ENCODE measurements at places on chromosomes 7 and 10. TPM values are rescaled to one million over a fixed set of nuclear protein-coding genes. Genes with fewer than 3 reads are reported as not detected.

Gene OR2A42
- total RNA-seq = not detected

DNA sequence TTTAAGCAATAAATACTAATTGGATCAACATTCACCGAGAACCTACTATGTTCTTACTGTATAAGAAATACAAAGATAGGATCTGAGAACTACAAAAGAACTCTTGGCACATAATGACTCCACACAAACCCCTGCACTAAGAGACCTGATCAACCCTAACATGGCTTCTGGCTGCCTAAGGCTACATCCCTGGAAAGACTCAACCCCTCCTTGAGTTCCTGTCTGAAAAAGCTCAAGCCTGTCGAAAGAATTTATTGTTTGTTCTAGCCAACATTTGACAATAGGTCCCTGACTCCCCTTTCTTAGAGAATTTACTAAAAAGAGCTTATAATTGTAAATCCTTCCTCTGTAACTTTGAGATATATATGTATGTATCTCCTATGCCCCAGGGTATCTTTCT, 125.3 kb upstream of the SGCE start:
- DNase-seq = no peak

Gene CD36
- 1.7 TPM for total RNA-seq

Gene CRTAC1
- 48.3 TPM for total RNA-seq

DNA sequence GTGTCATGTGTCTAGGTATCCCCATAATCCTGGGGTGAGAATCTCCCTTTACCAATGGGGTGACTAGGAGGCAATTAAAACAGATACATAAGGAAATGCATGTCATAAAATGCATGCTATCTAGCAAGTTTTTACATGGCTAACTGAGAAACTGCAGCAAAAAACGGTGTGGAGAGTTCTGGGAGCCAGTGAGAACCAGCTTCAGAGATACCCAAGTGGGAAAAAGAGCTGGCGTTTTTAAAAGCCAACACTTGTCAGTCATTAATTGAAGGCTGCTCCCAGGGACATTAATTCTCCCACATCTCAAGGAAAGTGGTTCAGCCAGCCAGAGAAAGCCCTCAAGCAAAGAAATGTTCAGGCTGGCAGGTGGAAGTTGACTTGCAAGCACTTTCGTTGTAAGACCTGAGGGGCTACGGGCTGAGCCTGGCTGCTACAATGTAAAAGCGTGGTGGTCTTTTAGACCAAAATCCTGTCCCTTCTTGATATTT, 28.1 kb downstream of the ST8SIA6 start:
- no peak for DNase-seq

DNA sequence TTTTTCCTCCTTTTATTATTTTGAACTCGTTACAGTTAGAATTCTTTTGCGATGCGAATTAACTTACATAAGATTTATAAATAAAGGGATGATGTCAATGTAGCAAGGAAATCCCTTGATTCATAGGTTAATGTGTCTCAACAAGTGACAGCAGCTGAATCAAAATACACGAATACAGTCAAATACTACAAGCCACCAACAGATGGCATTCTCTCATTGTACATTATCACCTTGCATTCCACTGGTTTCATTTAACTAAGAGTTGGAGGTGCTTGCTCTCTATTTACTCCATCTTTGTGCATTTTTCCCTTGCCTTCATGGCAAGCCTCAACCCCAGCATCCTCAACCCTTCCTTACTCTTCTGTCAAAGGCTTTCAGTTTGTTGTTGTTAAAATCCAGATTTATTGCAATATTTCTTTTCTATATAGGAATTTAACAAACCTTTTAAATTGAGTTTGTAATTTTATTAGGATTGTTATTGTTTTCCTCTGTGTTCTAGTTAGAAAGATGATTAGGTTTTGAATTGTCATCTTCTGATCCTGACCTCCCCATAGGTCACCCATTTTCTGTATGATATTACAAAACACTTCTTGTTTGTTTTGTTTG, 78.3 kb downstream of the SLC25A40 start:
- no peak for DNase-seq

GRCh38 chr10:50351483-50352146, 100.3 kb upstream of the ASAH2 start:
- no peak for DNase-seq

GRCh38 chr10:22647244-22647643, 67.1 kb downstream of the PIP4K2A start:
- DNase-seq = no peak

Gene ANXA7
- total RNA-seq = 111 TPM

DNA sequence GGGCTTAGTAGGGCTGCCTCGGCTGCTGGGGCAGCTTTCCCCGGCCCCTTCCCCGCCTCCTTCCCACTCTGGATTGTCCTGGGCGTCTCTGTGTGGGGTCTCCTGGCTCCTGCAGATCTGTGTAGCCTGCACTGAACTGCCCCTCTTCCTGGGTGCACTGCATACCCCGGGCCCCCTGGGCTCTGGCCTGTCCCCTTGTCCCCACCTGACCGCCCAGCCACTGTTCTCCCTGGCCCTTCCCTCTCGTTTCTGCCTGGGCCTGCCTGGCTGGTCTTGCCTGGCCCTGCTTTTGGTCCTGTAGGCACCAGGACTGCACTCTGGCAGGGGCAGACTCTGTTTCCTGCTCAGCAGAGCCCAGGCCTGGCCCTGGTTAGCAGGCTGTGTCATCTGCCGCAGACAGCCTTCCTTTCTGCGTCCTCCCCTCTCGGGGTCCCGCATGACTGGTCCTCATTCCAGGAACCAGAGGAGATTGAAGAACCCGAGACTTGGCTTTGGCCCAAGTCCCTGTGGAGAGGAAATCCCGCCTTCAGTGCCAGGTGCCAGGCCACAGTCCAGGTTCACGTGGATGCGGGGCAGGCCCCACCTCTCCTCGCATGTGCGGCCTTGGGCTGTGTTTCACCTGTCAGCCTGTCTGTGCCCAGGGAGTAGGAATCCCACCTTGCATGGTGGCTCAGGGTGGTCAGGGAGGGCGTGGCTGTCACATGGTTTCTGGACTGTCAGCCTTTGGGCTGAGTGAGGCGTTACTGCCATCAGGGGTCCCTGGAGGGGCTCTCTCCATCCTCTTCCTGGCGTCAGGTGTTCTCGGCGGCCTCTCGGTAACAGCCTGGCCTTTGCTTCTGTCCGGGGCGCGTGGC, 9.2 kb downstream of the INPP5A start:
- no peak for DNase-seq

GRCh38 chr10:105540381-105540780, 899.3 kb downstream of the SORCS3 start:
- DNase-seq = no peak

DNA sequence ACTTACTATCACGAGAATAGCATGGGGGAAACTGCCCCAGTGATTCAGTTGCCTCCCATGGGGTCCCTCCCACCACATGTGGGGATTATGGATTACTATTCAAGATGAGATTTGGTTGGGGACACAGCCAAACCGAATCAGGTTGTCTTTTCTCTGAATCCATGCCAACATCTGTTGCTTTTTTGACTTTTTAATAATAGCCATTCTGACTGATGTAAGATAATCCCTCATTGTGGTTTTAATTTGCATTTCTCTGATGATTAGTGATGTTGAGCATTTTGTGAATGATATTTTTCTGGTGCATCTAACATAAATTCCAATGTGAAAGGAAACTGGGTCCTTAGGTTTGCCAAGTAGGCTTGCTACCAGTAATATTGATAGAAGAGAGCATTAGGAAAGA, 69.0 kb upstream of the ARHGAP21 start:
- DNase-seq = no peak

Gene ASB10
- not detected for total RNA-seq
